ENCODE measurements at places on chromosomes 13 and 19. TPM values are rescaled to one million over a fixed set of nuclear protein-coding genes. Genes with fewer than 3 reads are reported as not detected.

Gene USHBP1
- total RNA-seq, result 1.3 TPM

Gene SDHAF1
- 25.2 TPM for total RNA-seq

Gene ANKLE1
- 0.27 TPM for total RNA-seq

Gene MEIOSIN
- not detected for total RNA-seq

Gene STOML3
- not detected for total RNA-seq

Data from colonic mucosa (tissue), 4 donors.